Stimulated activated naive CD4-positive, alpha-beta T cell (primary cell): ENCODE measurements at places on chromosomes 4 and X.

- no peak for DNase-seq
These were observed 277.7 kb upstream of the FTHL17 start for GRCh38 chrX:31349515-31349914.

GRCh38 chrX:46913667-46914066, 1.4 kb downstream of the JADE3 start:
- no peak for DNase-seq

GRCh38 chr4:102867278-102868152, 1.3 kb upstream of the CISD2 start:
- DNase-seq = no peak

- DNase-seq = no peak
These were observed 23.9 kb downstream of the FBXO8 start for GRCh38 chr4:174259580-174259979.

DNA sequence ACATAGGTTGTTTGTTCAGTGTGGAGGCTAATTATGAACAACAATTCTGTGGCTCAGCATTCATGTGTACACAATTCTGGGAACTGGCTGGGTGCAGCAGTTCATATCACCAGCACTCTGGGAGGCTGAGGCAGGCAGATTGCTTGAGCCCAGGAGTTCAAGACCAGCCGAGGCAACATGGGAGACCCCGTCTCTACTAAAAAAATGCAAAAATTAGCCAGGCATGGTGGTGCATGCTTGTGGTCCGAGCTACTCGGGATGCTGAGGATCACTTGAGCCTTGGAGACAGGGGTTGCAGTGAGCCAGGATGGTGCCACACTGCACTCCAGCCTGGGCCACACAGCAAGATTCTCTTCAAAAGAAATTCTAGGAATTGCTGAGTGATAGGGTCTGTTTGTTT, 4.5 kb upstream of the PPP2R2C start:
- no peak for DNase-seq

GRCh38 chr4:127997534-127998388, 32.6 kb downstream of the ABHD18 start:
- no peak for DNase-seq

DNA sequence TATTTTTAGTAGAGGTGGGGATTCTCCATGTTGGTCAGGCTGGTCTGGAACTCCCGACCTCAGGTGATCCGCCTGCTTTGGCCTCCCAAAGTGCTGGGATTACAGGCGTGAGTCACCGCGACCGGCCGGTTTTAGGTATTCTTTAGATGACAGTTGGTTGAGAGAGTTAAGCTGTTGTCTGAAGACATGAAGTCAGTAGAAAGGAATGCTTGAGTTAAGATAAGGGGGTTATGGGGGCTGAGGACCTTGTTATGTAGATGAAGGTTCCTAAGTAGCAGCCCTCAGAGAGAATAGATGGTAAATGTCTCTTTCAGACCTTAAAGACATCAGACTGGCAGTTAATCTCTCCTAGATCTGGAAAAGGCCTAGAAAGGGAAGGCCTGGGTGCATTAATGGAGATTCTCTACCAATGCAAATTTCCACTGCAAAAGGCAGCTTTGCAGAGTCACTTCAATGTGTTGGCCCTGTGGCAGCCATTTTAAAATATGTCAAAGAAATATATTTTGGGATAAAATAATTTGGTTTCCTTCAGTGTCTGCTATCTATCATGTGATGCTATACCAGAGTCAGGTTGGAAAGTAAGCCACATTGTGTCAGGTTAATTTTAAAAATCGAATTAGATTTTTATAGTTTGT, 6.4 kb upstream of the ZNF674 start:
- no peak for DNase-seq

DNA sequence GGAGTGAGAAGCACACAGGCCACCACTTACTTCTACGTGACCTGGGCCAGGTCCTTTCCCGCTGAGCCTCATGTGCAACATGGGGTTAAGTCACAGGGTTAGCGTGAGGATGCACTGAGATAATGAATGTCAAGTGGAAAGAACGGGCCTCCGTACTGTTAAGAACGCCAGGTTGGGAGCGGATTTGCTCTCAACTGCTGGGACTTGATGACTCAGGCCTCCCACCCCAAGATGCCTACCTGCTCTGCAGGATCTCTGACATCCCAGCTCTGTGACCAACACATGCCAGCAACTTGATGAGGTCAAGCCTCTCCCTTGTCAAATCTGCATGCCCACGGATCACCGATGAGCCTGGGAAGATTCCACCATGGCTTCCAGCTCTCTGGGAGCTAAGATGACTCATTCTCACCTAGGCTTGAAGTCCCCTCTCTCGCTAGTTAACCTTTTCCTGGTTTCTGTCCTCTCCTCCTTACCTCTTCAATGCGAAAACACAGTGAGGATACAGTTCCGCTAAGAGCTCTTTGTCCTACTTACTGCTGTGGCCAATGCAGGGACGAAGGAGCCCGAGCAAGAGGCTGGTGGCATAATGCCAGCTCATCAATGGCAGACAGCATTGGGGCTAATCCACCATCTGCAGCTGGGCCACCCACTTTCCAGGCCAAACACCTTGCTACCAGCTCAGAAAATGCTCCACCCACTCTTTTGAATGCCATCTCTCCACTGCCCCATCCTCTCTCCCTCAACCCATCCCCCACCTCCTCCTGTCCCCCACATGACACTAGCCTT, 67.6 kb downstream of the PJA1 start:
- no peak for DNase-seq

DNA sequence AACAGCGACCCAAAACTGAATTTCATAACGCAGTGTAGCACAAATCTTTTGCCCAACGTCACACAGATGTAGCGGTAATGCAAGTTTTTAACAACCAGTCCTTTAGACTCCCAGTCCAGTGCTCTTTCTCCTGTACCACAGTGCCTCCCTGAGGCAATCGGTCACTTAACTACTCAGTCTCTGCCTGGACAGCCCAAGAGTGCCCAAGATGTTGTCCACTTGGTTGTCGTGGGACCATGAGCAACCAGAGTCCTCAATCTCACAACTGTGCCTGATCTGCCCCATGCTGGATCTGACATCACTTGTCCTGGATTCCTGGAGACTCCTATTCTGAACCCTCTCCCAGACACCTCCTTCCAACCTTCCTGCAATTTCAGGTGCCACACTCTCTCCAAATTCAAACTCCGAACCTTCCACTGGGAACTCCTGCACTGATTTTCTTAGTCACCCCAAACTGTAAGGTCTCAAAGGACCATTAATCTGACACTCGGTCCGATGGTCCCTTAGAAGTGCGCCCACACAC, 702 bp downstream of the MMGT1 start:
- DNase-seq = no peak

- no peak for DNase-seq
These were observed at the start of gene KCNIP4 for GRCh38 chr4:21948347-21949072. KCNIP4 (minus strand) TSS chr4:21948772.

DNA sequence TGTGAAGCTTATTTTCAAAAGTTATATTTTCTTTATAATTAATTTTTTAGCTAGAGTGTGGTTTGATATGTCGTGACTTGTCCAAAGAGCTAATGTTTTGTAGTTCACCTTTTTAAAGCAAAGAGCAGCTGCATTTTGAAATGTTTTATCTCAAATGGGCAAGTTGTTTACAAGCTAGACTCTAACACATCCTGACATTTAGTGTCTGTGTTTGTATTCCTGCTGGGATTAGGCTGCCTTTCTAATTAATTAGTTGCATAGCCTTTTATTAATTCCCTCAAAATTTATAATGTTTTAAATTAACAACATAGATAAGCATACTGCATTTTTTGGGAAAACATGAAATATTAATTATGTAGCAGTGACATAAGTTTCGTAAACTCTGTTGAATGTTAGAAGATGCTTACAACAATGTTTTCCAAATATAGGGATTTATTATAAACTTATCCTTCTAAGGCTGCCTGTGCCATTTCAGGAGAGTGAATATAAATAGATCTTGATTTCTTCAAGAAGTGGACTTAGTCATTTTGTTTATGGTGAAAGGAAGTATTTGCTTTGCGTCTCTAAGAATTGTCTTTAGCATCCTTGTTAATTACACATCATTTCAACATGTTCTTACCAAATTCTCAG, 37.7 kb upstream of the NUDT6 start:
- no peak for DNase-seq

GRCh38 chr4:185096032-185096653, 46.9 kb upstream of the SLC25A4 start:
- DNase-seq = no peak

DNA sequence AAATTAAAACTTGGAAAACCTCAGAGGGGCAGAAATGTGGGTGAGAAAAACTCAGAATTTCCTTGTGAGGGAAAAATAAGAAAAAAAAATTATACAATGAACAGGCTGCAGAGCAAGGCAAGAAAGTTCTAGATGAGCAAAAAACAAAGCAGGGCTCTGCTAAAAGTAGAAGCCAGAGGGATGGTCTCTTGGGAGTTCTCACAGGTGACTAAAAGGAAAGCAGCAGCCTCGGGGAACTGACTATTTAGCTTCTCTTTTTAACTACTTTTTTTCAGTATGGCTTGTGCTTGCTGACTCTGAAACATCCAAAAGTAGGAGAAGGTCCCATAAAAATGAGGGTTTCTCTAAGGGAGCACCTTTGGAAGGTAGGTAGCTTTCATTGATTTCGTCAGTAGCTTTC, 36.4 kb downstream of the PCDH19 start:
- no peak for DNase-seq

- no peak for DNase-seq
These were observed 27.7 kb downstream of the PJA1 start for GRCh38 chrX:69137371-69138117.

DNA sequence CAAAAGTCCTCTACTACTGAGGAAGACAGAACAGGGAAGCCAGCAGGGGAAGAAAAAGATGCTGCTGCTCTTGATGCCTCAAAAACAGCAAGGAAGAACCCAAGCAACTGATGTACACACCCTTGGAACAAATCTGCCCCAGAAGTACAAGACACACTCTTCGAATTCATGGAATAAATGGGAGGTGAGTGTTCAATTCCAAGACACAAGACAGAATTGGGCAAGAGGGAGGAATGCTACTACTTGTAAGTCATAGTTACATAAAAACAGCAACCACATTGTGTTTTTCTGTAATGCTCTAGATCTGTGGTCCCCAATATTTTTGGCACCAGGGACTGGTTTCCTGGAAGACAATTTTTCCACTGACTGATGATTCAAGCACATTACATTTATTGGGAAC, 58.0 kb upstream of the H2AZ1 start:
- no peak for DNase-seq

DNA sequence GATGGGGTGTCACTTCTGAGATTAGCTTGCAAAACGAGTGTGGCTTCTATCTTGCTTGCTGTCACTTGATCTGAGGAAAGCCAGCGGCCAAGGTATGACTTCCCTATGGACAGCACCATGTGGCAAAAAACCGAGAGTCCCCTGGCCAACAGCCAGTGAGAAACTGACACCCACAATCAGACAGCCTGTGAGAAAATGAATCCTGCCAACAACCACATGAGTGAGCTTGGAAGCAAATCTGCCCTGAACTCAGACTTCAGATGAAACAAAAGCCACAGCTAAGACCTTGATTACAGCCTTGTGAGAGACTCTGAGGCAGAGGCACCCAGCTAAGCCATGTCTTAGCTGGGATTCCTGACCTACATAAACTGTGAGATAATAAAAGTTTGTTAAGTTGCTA, 45.5 kb downstream of the PPP1R2C start:
- DNase-seq = no peak

DNA sequence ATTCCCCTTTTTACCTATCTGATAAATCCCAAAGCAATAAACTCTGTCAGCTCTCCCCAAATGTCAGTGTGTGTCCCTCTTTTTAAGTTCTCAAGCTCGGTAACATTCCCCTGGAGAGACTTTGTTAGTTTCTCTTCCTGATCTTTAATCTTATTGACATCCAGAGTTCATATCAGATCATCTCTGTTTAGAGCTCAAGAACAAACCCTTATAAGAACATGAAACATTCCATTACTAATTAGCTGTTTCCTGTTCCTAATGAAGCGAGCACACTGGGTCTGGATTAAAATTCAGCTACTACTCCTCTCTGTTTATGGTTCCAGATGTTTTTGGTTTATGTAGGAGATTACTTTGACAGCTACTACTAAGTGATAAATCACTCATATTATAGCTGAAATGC, 681.5 kb downstream of the DACH2 start:
- DNase-seq = no peak

DNA sequence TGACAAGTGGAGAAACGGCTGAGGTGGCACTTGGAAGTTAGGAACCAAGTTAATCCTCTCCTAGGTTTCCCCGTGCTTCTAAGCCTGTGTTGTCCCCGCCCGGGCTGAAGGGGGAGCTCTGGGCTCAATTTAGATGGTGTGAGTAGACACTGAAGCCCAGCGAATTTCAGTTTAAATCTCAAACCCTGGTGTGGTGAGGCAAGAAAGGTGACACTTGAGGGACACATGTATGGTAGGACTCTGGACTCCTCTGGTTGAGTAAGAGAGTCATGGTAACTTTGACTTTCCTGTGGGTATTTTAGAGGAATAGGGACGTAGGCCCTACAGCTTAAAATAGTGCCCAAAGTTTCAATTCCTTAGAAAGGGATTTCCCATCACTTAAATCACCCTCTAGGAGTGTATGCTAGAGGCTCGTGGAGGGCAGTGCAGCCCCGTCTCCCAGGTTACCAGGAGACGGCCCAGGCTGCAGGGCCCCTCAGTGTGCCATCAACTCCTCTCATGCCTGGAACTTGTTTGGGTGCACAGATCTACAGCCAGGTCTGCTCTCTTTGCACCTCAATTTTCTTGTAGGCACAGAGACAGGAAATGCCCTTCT, 24.0 kb downstream of the HAND2 start:
- peak; percentile 10 for DNase-seq

- no peak for DNase-seq
These were observed 81.6 kb downstream of the ABCB7 start for GRCh38 chrX:75074475-75074874.

DNA sequence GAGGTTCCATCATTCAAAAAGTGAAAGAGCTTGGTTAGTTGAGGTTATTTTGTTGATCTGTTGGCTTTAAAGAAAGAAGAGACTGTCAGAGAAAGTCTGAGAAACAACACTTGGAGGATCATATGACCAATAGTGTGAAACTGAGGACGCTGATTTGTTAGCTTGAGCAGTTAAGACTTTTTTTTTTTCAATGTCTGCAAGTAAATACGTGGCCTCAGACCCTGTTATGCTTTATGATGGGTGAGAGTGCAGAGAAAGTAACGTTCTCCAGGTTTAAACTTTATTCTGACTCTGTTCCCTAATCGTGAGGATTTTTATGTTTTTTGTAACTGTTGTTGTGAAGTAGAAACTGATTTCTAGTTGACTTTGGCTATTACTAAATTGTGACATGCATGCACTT, 45.9 kb downstream of the GAB1 start:
- DNase-seq = no peak
